ENCODE measurements at places on chromosomes 5 and 9.

GRCh38 chr5:108818613-108819272 is 71.0 kb downstream of the FER start:
- no peak for DNase-seq

DNA sequence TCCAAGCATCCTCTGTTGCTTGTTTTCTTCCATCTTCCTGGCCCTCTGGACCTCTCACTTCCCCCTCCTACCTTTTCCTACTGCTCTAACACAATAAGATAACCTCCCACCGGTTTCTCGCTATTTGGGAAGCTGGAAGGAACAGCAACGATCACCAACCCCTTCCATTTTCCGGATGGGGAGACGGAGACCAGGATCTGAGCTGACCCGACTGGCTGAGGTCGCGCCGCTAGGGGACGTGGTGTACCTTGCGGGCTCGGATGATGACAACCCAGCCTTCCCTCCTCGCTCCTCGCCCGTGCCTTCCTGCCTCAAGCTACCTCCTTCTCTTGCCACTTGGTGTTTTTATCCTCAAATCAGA is 1.9 kb downstream of the LPAR1 start:
- DNase-seq: no peak

GRCh38 chr9:95027914-95028852 is 289.3 kb downstream of the FANCC start:
- DNase-seq: no peak

DNA sequence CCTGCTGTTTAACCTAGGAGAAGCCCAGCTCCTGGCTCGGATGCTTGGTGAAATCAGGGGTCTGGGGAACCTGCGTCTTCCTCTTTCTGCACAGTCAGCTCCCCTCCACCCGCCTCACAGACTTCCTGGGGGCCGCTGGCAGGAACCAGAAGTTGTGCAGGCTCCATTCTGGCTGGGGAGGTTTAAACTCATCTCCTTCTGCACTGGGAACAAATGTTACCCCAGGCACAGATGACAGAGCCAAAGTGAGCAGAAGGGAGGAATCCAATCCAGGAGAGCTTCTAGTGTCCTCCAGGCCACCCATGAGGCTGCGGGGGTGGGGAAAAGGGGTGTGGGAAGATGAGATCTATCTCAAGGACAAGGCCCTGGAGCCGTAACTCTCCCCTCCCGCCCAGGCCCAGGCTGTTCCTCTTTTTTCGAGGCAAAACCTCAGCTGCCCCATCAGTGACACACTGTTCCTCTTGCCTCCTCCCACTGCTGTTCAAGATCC is 31.2 kb downstream of the KCNMB1 start:
- no peak for DNase-seq

GRCh38 chr5:73960426-73960825 is 334.4 kb downstream of the ARHGEF28 start:
- no peak for DNase-seq

- DNase-seq: no peak
These were observed 40.9 kb downstream of the VLDLR start for GRCh38 chr9:2662496-2662895.

- DNase-seq: no peak
These were observed 5.7 kb upstream of the ADRB2 start for GRCh38 chr5:148820461-148821395.

- DNase-seq: no peak
These were observed 616.7 kb upstream of the DAB2 start for GRCh38 chr5:40041452-40041851.
